ENCODE measurements at places on chromosomes 2 and 18.

DNA sequence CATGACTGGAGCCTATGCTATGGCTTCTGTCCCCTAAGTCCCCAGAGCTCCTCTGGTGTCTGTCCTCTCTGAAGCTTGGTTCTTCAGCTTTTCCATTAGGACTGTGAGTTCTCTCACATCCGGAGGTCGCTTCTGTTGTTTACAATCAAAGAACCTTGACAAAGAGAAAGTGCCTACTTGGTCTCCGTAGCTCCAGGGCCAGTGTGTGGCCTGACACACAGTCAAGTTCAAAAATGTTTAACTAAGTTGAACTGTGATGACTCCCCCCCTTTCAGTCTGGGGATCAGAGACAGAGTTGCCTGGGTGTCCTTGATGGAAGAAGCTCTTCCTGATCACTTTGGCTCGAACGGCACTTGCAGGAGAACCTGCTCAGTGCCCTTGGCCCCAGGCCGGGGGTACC is 26.3 kb upstream of the YWHAQ start:
- no peak for DNase-seq

DNA sequence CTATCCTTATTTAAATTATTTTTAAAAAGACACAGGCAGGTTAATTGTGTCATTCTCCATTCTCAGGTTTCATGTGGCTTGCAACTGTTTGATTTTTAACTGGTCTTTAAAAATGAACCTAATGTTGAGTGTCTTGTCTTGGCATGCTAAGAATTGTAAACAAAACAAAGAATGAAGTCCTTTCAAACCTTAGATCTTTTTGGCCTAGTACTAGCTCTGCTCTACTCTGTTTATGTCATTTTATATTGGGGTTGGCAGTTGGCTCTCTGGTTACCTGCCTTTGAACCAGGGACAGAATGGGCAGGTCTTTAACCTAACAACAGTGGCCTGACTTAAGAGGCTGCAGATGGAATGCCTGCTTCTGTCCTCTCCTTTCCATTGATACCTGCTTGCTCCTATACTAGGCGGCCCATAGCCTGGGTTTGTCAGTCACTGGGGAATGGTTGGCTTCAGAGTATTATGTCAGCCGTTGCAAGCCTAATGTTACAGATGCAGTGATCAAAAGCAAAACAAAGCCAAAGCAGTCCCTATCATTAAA is 85.5 kb downstream of the MTA3 start:
- DNase-seq, result no peak

- DNase-seq, result no peak
Observed at GRCh38 chr2:169512525-169512924, 3.0 kb downstream of the KLHL41 start.

GRCh38 chr18:10526561-10526949 is 728 bp downstream of the NAPG start:
- no peak for DNase-seq

DNA sequence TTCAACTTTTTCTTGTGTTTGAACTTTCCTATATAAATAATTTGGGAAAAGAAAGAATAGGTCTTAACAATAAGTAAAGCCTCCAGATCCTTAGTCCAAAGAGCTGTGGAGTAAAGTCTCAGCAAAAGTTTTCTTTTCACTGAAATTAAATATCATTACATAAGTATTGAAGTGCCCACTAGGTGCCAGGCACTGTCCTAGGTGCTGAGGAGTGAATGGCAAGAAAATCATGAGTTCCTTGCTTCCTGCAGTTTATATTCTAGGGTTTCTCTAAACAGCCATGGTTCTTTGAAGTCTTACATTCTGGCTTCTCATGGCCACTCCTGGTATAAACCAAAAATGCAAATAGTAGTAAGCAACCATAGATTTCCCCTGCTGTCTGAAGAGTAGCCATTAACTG is 59.7 kb downstream of the SPP2 start:
- DNase-seq, result no peak

DNA sequence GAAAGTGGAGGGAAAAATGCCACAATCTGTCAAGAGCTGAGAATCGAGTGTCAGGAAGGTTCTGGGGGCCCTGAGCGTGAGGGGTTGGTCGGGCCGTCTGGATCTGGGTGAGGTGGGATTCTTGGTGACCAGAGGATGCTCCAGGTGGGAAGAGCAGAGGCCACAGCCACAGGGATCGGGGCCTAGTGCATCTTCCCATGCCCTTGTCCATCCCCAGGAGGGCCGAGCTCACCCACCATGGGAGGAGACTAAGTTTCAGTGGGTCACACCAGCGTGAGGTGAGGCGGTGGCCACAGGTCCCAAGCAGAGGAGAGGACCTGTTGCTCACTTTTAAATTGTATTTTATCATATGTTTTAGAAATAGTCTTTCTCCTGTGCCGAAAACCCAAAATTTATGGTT is 70.0 kb downstream of the TMEM18 start:
- peak; percentile 13 for DNase-seq

DNA sequence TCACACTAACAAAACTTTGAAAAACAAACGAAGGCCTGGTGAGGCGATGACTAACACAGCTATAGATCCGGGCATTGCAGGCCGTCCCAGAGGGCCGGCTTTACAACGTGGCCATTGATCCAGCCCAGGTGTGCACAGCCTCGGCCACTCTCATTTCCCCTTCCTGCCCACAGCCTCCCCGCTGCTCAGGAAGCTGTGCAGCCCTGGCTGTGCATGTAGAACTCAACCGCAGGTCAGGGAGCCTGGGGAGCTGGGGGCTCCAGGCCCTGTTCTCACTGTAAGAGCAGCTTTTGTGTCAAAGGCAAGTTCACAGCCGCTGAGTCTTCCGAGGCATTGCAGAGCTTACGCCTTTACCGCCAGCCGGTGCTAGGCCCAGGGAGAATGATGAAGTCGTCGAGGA is 87.2 kb downstream of the LONRF2 start:
- DNase-seq, result peak; percentile 29

DNA sequence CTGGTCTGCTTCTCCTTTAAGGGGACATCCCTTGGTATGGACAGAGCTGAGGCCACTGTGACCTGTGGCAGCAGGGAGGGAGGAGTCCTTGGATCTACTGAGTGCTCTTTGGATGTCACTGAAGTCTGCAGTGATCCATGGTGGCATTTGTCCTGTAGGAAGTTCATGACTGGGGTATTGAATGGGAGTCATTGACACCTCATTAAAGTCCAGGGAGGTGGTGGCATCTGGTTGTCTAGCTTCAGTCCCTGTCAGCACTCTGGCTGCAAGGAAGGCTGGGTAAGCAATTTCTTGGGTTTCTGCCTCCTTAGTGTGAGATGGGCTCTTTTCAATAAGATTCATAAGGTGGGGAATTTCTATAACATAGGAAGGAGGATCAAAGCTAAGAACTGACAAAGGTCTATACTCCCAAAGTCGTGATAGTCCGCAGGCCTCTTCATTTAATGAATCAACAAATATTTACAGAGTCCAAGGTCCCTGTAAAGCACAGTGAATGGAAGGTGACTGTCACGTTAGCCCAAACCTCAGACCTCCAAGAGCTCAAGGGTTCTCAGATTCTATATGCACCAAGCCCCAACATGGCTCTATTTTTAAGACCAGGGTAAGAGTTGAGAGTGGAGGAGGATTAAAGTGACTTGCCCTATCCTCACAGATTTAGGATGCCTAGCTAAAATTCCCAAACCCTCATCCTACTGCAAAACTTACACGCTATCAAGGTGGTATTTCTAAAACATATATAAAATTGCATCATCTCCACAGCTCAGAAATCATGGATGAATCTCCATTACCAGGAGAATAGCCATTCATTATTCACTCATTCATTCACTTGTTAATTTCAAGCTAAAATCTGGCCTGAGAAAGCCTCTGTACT is 40.2 kb downstream of the THNSL2 start:
- DNase-seq, result no peak

DNA sequence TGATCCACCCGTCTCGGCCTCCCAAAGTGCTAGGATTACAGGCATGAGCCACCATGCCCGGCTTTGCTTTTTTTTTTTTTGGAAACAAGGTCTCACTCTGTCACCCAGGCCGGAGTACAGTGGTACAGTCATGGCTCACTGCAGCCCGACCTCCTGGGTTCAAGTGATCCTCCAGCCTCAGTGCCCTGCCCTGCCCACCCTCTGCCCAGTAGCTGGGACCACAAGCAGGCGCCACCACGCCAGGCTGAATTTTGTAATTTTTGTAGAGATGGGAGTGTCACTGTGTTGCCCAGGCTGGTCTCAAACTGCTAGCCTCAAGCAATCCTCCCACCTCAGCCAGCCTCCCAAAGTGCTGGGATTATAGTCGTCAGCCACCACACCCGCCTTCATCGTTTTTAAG is 11.6 kb upstream of the PSD4 start:
- DNase-seq, result no peak

- no peak for DNase-seq
Observed at GRCh38 chr18:49666045-49666775, 104.4 kb downstream of the LIPG start.

DNA sequence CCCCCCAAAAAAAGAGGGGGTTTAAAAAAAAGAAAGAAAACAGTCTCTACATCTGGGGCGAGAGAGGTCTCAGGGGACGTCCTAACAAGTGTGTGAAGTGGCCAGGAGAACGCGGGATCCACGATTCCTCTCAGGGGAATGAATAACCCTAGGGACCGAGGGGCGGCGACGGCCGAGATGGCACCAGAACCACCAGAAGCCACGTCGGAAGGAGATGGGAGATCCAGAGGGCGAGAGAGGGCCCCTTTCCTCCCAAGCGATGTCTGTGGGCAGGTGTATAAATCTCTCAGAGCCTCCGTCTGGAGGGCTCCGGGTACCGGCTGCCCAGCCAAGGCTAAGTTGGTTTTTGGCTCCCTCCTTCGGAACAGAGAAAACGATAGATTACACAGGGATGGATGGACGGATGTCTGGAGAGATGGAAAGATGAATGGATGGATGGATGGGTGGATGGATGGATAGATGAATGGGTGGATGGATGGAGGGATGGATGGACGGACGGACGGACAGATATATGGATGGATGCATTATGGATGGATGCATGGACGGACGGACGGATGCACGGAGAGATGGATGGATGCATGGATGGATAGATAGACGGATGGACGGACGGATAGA is 1.7 kb downstream of the EPHA4 start:
- peak; percentile 27 for DNase-seq

GRCh38 chr2:96129528-96130120 is 8.7 kb downstream of the ASTL start:
- DNase-seq, result no peak

GRCh38 chr2:181552808-181553207 is 95.6 kb downstream of the ITGA4 start:
- no peak for DNase-seq

DNA sequence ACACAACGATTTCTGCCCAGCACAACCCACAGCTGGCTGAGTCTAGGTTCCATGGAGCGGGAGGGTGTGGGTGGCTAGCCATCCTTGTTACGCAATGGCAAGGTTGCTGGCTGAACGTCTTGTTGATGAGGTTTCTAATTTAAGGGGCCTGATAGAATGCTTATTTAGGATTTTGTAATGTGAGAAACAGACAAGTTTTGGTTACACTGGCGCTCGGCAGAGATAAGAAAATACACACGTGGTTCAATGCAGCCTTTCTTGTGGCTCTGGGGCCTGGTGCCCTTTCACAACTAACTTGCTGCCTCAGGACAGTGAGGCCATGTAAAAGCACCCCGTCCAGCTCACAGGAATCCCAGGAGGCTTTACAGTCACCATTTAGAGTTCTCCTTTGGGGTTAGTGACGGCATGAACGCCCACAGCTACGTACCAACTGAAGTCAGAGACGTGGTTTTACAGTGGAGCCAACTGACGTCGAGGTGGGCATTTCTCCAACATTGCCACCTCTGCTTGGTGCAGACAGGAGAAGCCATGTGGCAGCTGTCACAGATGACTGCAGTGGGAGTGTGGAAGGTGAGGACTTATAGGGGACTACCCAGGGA is 29.7 kb upstream of the PIEZO2 start:
- DNase-seq, result no peak

DNA sequence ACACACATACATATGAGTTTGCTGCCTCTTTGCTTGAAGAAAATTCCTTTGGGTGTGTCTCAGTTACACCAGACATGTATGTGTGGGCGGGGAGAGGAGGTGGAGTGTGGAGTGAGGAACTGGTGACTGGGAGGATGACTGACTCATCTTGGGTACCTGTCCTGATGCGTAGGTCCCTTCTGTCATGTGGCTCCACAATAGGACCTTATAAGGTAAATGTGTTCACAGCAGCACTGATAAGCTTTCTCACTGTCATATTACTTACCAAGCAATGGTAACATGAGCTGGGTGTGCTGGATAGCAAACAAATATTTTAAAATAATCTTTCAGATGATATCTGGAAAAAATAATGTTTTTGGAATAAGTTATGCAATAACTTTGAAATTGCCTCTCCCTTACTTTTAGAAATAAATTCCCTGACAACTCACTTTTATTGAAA is 45.1 kb downstream of the SLC9A2 start:
- peak; percentile 53 for DNase-seq

DNA sequence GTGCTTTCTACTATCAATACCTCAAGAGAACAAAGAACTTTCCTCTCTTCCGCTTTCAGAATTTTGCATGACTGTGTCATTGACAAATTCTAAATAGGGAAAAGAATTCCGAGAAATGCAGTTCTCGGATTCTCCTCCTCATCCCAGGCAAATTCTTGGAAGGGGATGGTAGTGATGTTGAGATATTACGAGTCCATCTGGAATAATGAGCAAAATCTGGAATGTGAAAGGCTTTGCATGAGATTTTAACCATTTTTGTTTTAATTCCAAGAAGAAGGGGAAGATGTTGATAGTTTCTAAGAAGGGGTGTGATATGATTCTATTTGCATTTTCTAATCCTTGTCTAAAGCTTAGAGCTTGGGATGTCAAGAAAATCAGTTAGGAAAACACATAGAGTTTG is 127.1 kb upstream of the DOCK10 start:
- DNase-seq, result no peak

DNA sequence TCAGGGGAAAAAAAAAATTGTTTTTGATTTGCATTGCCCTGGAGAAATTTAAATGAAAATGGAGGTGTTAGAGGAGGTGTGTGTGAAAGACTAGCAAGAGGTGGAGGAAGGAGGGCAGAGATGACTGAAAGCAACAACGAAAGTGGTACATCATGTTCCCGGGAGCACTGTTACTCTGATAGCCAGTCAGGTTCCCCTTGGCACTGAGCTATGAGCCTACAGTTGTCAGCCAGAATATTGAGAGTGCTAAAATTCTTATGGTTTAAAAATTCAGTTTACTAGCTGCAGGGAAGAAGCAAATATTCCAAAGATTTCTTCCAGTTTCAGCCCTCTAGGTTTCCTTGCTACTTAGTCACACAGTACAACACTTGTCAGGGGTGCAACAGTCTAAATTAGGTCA is 366.7 kb upstream of the DLGAP1 start:
- no peak for DNase-seq

- peak; percentile 87 for DNase-seq
Observed at GRCh38 chr2:219308142-219309101, 779 bp downstream of the PTPRN start.

Measured in stimulated activated CD8-positive, alpha-beta memory T cell treated with anti-CD3 and anti-CD28 coated beads, Interleukin-4, amount 100 ng/mL, for 48 hours (primary cell).